T47D (cell line): ENCODE measurements at places on chromosomes 12 and 14.

DNA sequence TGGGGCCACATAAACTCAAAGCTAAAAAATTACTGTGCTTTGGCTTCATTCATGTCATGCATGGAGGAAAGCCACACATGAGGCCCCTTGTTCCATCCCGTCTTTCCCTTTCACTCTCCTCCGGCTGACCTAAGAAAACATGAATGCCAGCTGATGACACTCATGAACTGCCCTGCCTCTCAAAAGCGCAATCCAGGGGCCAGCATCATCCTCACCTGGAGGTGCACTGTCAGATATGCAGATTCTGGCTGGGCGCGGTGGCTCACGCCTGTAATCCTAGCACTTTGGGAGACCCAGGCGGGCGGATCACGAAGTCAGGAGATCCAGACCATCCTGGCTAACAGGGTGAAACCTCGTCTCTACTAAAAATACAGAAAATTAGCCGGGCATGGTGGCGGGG lies 116.1 kb upstream of the FOXN3 start:
- no peak for DNase-seq

- no peak for DNase-seq
Observed at GRCh38 chr12:111359231-111359913, 9.5 kb downstream of the PHETA1 start.

GRCh38 chr14:34208532-34208931 lies 253.5 kb downstream of the SPTSSA start:
- DNase-seq, result no peak

DNA sequence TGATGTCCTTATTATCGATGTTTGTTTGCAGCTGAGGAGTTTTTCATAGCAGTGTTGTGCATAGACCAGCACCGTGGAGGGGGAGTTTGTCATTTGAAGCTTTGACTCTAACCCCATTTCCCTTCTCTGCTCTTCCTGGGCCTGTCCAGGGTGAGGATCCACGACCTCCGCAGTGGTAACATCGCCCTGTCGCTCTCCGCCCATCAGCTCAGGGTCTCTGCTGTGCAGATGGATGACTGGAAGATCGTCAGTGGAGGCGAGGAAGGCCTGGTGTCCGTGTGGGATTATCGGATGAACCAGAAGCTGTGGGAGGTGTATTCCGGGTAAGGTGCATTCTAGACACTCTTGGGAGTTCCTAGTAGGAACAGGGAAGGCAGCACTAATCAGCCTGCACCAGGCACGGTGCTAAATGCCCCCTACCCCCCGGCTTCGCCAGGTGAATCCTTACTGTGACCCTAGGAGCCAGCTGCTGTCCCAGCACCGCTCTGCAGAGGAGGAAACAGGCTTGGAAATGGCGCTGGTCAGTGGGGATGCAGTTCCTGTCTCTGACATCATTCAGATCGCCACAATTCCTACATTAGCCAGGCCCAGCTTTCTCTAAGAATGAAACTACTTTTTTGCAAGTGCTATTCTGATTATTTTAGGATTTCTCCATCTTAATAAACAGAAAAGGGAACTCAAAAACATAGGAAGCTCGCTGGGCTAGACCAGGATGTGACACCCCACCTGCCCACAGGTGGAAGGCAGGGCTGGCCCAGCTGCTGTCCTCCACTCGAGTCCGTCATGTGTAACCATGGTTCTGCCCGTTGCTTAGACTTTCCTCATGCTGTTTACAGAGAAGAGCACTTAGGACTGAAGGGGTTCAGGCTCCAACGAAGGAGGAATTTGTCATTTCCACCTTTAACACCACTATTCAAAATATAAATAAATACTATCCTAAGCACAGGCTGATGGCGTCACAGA lies 74.9 kb downstream of the TESC start:
- DNase-seq, result no peak

- no peak for DNase-seq
Observed at GRCh38 chr12:62737188-62737587, 197.8 kb downstream of the PPM1H start.

GRCh38 chr12:112116232-112117060 lies 7.9 kb upstream of the NAA25 start:
- DNase-seq, result no peak

DNA sequence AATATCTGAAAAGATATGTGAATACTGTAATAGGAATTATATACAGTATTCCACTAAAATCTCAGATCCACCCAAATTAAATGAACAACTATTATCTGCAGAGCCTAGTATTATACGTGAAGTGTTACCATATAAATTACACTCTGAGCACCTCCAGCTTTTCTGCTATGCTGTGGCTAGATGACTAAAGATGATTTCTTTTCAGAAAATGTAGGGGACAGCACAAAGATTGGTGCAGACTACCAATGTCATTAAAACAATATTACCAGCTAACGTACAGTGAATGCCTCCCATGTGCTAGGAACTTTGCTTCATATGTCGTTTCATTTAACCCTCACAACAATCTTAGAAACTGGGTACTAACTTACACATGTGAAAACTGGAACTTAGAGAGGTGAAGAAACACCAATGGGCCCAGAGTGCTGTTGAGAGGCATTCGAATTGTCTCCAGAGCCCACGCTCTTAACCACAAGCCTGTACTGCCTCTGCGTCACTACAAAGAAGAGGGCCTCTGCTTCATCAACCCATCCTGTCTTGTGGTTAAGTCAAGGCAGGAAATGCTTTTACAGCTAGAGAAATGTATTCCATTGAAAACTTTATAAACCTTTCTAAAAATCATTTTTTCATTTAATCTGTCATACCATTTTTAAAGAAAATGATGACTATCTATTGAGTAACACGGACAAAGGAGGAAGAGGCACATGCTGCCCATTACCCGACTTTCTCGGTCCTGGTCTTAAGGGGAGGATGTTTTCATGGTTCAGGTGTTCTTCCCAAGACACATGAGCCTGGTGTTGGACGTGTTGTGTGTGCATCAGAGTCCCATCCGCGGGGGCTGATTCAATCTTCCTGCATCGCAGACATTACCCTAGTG lies 1.3 kb downstream of the GPR65 start:
- no peak for DNase-seq

DNA sequence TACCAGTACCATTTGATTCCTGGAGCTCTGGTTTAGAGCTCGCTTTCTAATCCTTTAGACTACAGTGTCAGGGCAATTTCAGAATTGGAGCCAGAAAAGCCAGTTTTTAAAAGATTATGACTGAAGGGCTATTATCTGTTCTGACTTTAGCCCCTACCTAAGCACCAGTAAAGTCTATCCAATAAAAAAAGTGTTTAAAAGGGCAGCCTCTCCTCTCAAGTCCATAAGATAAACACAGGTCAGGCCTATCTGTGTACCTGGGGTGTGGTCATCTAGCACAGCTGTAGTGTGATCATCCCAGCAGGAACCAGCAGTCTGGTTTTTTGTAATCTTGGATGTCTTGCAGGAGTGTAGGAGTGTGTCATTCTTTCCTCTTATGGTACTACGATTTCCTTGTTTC lies 6.6 kb downstream of the APPL2 start:
- DNase-seq, result no peak

GRCh38 chr12:53961025-53961761 lies 6.5 kb downstream of the HOXC12 start:
- no peak for DNase-seq

GRCh38 chr14:23465261-23465660 lies 4.2 kb upstream of the NGDN start:
- no peak for DNase-seq

DNA sequence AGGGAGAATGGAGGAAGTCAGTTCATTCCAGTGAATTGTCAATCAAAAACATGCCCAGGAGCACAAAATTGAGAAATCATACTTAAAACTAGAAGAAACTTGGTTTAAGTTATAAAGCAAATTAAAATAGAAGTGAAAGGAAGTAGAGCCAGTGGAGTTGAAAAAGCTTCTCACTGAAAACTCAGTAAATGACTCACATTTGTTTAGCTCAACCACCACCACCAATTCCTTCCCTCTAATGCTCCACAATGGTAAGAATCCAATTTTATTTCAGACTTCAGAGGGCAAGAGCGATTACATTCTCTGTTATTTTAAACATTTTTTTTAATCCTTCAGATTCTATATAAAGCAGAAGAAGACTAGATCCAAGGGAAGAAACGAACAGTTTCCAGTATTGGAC lies 19.4 kb downstream of the UTP20 start:
- no peak for DNase-seq

DNA sequence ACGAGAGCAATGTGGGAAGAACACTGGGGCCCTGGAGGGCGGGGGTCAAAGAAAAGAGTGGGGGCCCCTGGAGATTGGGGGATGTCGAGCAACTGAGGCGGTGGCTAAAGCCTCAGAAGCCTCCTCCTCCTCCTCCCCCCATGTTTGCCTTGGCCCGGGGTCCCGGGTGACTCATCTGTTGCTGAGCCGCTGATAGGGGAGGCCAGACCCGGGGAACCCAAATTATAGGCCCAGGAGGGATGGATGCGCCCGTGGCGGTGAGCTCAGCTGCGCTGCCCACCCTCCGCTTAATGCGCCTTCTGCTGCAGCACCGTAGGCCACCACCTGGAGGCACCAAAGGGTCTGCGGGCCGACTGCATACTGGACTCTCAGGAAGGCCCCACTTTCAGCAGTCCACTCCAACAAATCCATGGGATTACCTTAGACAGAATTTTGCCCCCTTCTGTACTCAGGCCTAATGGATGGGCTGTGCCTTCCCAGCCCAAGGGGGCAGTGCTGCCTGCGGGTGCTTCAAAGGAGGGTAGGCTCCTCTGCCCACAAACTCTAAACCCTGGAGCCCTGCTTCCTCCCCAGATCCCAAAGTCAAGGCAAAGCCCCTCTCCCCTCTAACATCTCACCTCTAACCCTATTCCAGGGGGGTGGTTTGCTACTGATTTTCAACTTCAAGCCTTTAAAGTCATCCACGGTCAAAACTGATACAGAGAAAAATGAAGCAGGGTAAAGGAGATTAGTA lies 2.6 kb upstream of the WNT10B start:
- no peak for DNase-seq

DNA sequence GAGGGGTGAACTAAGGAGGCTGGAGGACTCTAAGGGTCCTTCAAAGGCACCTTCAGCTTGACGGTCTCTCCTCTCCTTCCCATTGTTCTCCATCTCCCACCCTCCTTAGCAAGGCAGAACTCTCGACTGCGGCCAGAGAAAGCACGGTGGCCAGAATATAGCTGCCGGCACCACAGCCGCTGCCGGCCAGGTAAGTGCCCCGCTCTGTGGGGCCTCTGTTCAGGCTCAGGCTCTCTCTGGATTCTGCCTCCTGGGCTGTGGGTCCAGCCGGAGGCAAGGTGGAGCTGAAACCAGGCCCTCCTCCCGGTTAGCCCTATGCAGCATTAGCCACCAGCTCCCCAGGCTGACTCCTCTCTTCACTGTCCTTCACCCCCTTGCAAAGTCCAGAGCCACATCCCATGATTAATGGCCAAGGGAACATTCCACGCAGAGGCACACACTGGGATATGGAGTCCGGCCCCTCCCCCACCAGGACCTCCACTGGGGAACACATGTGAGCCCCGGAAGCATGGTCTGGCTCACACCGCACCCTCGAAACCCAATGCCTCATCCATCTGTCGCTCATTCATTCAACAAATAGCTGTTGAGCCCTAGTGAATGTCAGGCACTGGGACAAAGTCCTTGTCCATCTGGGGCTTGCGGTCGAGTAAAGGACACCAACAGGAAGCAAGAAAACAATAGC lies 25.2 kb downstream of the LTBP2 start:
- DNase-seq, result no peak
